ENCODE measurements at places on chromosomes 7 and 10.

GRCh38 chr7:74568658-74569057 is 88.9 kb upstream of the GTF2I start:
- DNase-seq, result no peak

DNA sequence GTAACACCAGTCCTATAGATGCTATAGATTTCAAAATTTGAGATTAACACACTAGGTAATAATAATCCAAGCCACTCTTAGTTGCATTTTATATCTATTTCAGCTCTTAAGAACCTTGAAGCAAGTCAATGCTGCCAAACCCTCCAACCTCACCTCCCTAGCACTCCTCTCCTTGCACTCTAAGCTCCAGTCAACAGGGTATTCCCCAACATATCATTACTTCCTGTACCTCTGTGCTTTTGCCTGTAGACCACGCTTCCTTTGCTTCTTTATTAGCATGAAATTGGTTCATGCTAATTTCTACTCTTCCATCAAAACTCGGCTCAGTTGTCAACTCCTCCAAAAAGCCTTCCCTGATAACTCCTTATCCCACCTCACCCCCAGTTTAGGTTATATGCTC is 24.6 kb downstream of the PEX1 start:
- no peak for DNase-seq

DNA sequence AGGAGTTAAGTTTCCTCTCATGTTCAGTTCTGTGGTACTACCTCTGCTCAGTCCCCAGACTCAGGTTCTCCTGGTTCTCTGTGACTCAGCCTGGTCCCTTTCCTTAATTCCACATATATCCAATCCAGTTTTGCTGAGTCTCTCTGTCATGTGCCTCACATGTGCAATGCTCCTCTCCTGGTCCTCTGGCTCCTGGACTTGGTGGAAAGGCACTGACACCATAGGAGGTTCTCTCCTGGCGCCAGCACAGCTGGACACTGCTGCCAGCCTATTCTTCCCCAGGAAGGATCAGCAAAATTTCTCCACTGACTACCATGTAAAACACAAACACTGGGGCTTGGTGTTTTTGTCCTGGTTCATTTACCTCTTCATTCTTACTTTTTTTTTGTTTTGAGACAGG is 27.8 kb downstream of the GLUD1 start:
- DNase-seq, result no peak

GRCh38 chr7:117951285-117951684 is 78.0 kb upstream of the CTTNBP2 start:
- no peak for DNase-seq

DNA sequence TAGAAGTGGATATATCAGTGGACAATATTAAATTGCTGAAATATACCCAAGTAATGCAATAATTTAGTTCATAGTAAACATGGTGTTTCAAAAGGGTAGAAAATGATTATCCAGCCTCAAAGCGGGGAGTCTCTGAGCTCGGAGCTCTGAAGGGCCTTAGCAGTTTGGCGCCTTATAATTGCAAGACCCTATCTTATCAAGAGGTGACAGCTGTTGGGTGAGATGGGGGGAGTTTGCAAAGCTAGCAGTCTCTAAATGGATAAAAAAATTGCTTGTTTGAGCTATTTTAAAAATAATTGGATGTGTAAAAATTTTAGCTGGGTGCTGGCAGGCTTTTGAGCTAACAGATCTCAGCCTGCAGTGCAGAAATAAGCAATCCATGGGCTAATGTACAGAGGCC is 219.2 kb downstream of the CCSER2 start:
- DNase-seq, result no peak

DNA sequence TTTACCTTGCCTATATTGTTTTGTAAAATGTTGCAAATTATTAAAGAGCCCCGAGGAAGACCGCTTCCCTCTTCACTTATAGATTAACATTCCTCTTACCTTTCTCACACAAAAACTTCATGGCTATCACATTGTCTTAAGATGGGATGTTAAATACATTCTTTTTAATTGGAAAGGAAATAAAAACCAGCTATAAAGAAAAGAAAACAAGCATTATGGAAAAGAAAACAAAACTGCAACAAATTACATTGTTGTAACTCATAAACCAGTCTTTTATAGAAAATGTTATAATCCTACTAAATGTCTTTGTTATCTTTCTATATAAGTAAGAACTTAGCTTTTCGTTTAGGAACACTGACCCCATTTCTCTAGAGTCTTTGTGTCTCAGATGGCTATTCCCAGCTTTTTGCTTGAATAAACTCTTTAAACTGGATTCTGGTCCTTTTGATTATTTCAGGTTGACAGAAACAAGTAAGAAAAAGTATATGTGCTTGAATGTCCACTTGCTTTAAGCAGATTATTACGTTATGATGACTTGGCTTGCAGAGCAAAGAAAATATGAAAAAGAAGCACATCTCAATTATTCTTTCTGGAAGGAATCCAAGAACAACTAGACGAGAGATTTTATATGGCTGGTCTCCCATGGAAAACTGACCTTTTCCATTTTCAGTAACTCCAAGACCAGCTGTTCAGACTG is 128.2 kb downstream of the AKR1D1 start:
- DNase-seq, result no peak

GRCh38 chr10:49242604-49243003 is 54.4 kb upstream of the TMEM273 start:
- DNase-seq, result no peak

GRCh38 chr7:151631570-151631952 is 111.9 kb upstream of the RHEB start:
- DNase-seq, result peak; percentile 44

DNA sequence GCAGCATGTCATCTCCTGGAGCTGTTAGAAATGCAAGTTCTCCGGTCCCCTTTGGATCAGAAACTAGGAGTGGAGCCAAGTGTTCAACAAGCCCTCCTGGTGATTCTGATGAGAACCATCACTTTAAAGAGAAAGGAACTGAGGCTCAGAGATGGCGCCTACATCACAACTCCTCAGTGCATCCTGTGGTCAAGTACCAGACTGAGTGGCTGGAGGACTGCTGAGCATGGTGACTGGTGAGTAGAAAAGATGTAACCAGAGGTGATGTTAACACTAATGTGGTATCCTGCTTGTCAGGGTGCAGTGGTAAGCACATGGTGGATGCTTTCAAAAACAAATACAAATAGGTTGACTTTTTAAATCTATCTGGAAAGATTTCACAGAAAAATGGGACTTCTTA is 3.5 kb upstream of the OIT3 start:
- DNase-seq, result no peak

DNA sequence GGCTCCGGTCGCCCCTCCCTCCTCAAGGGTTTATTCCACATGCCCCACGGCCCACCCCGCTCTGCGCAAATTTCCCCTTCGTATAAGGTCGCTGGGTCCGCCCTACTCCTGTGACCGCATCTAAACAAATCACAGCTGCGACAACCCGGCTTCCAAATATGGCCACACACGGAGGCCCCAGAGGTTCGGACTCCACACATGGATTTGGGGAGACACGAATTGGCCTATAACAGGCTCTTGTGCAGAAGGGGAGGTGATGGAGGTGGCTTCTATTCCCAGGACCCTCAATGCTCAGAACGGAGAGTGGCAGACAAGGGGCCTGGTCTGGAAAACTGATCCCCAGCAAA is 90.1 kb downstream of the FOXL3 start:
- peak; percentile 46 for DNase-seq

GRCh38 chr10:4181621-4182049 is 396.6 kb upstream of the KLF6 start:
- DNase-seq, result no peak

DNA sequence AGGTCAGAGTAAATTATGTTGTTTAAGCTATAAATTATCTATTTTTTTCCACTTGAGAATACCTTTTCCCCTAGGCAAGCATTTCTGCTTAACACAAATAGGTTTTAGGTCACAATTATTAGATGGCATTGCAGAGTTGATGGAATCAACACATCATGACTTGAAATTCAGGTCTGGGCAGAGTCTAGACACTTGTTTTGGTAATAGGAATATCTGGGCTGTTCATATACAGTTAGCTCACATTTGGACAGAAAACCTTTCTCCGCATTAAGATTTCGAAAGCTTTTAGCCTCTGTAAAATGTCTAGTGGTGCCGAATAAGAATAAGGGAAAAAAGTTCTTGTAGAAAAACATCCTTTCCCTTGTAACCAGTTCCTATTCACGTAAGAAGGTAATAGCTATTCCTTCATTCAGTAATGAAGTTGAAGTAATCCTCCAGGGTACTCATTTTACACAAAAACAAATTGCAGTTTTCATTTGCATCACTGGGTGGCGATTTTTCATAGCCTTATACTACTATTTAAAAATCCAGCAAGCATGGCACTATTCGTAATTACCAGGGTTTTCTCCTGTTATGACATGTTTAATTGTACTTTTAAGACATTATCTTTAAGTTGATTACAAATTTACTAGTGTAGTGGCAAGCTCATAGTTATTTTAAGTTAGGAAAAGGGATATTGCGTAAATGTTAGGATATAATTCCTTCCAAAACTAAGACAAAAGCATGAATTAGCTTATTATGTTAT is 37.0 kb downstream of the RPA3 start:
- DNase-seq, result peak; percentile 18

DNA sequence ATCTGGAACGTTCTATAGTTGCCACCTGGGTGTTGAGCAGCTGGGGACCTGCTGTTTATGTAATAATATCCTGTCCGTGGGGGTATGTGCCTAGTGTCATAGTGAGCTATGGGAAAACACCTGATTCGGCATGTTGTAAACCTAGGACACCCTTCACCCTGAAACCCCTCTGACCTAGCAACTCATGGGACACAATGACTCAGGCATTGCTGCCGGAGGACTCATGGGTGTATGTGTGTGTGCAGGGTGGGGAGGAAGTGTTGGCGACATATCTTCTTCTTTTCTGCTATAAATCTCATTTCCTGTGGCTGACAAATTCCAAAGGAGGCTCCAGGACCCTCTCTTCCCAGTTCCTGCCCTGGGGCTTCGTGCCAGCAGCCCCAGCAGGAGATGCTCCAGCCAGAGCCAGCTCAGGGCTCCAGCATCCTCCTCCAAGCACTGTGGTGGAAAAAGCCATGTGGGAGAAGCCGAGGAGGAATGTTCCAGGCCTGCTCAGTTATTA is 77.0 kb upstream of the PODXL start:
- DNase-seq, result no peak
